ENCODE measurements at places on chromosomes 5 and 9. TPM values are rescaled to one million over a fixed set of nuclear protein-coding genes. Genes with fewer than 3 reads are reported as not detected.

The GFI1B gene
- total RNA-seq = not detected

The TMEM245 gene
- 73.1 TPM for total RNA-seq

GRCh38 chr5:134174841-134175839 lies 1.6 kb downstream of the SKP1 start:
- no peak for DNase-seq

DNA sequence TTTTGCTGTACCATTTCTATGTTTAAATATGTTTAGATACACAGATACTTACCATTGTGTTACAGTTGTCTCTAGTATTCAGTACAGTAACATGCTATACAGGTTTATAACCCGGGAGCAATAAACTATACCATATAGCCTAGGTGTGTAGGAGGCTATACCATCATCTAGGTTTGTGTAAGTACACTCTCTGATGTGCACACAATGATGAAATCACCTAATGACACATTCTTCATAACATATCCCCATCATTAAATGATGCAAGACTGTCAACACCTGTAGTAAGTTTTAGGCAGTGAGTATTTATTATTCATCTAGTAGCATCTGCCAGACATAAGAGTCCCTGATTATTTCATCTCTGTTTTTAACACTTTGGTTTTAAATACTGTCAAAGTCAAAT lies 7.3 kb upstream of the DHFR start:
- DNase-seq = no peak

GRCh38 chr5:167965710-167966109 lies 325.7 kb upstream of the WWC1 start:
- DNase-seq = no peak

DNA sequence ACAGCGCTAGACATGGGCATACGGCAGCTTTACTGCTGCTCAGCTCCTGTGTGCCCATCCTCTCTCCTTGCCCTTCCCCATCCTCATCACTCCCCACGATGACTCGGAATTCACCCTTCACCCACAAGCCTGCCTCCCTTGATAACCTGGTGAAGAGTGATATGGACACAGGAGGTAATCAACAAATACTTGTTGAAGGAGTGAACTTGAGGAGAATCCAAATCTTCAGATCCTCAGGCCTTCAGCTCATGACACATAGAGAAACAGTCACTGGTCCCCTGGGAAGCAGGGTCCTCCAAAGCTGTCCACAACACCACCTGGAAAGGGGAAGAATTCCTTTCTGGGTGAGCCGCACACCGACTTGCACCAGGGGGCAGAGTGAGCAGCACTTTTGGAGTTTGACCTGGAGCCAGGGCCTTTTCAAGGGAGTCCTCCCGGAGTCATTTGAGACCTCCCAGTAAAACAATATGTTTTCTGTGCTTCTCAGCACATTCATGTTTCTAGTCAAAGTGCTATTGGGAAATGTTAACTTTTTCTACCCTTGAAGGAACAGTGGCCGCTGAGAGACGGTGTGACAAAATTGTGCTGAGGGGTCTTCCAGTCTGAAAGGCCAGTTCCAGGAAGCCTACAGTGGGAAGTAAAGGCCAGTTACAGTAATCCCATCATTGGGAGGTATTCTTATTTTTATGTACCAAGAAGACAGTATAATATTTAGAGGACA lies 332.3 kb downstream of the CWC27 start:
- peak; percentile 73 for DNase-seq

The BARX1 gene
- total RNA-seq = not detected
